ENCODE measurements at places on chromosomes 13 and 19. TPM values are rescaled to one million over a fixed set of nuclear protein-coding genes. Genes with fewer than 3 reads are reported as not detected.

GRCh38 chr19:56111601-56112312 lies 9.3 kb downstream of the ZNF787 start:
- H3K27ac ChIP-seq: no peak overlapping the region
- H3K4me1 ChIP-seq: no peaks in the 10 kb centered on the region
- H3K4me3 ChIP-seq: no peak overlapping the region
- H3K36me3 ChIP-seq: no peaks in the 10 kb centered on the region

Gene MISP
- total RNA-seq: 38.2 TPM

Gene SIGLEC8
- not detected for total RNA-seq

GRCh38 chr13:88643233-88643632 lies 972.1 kb downstream of the SLITRK5 start:
- no peak for DNase-seq
- no peaks in the 10 kb centered on the region for H3K36me3 ChIP-seq
- no peaks in the 10 kb centered on the region for H3K27me3 ChIP-seq
- H3K27ac ChIP-seq: no peak overlapping the region

- H3K4me3 ChIP-seq: no peak overlapping the region
- peak; percentile 24 for DNase-seq
- no peaks in the 10 kb centered on the region for H3K27me3 ChIP-seq
- peak overlapping the region; percentile 13 for H3K27ac ChIP-seq
- peaks cover 22% of the 10 kb centered on the region for H3K36me3 ChIP-seq
Measured at GRCh38 chr19:21143854-21144253, 2.0 kb downstream of the ZNF431 start.

GRCh38 chr19:38266981-38267597 lies 2.7 kb downstream of the SPINT2 start:
- H3K36me3 ChIP-seq: no peaks in the 10 kb centered on the region
- no peaks in the 10 kb centered on the region for H3K27me3 ChIP-seq
- peaks cover 83% of the 10 kb centered on the region for H3K4me1 ChIP-seq
- H3K4me3 ChIP-seq: peak overlapping the region; percentile 81

Gene CCNE1
- 29.3 TPM for total RNA-seq

GRCh38 chr13:100044936-100045335 lies 44.0 kb upstream of the PCCA start:
- H3K36me3 ChIP-seq: no peaks in the 10 kb centered on the region
- no peak for DNase-seq
- no peaks in the 10 kb centered on the region for H3K4me1 ChIP-seq
- H3K27me3 ChIP-seq: no peaks in the 10 kb centered on the region
- H3K27ac ChIP-seq: no peak overlapping the region

Gene FFAR3
- not detected for total RNA-seq

DNA sequence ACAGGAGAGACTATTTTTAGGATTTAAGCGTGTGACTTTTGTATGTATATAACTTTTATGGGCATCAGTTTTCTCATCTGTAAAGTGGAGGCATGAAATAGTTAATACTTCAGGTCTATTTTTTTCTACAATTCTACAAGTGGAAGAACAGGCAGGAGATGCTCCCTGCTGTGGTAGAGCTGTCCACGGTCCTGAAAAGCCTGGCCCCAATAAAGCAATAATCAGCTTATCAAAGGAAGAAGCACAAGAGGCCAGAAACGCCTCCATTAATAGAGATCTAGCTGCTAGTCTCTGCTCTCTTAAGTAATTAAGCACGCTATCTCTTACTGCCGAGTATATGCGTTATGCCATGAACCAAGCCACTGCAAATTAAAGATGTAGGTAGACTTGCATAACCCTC lies 28.0 kb upstream of the WASF3 start:
- no peak overlapping the region for H3K27ac ChIP-seq
- no peaks in the 10 kb centered on the region for H3K4me1 ChIP-seq
- DNase-seq: no peak
- H3K4me3 ChIP-seq: no peak overlapping the region

GRCh38 chr13:50365408-50366391 lies 350.5 kb downstream of the KCNRG start:
- H3K36me3 ChIP-seq: no peaks in the 10 kb centered on the region
- H3K4me3 ChIP-seq: no peak overlapping the region
- no peaks in the 10 kb centered on the region for H3K4me1 ChIP-seq
- DNase-seq: no peak
- H3K27me3 ChIP-seq: no peaks in the 10 kb centered on the region
- H3K27ac ChIP-seq: no peak overlapping the region
